ENCODE measurements at places on chromosomes 16 and 17. TPM values are rescaled to one million over a fixed set of nuclear protein-coding genes. Genes with fewer than 3 reads are reported as not detected.

The TBC1D3K gene
- not detected for total RNA-seq

The PSMC3IP gene
- total RNA-seq, result 5.2 TPM

The CCL14 gene
- total RNA-seq, result not detected

The MARVELD3 gene
- not detected for total RNA-seq

The EME1 gene
- total RNA-seq, result 0.59 TPM

The P2RX1 gene
- 4.8 TPM for total RNA-seq

The GRAPL gene
- total RNA-seq, result not detected

The HOXB13 gene
- under 0.01 TPM for total RNA-seq

The CTRL gene
- total RNA-seq, result under 0.01 TPM

The SNX20 gene
- total RNA-seq, result not detected

The HOXB8 gene
- 0.97 TPM for total RNA-seq

The NME1 gene
- total RNA-seq, result 137 TPM

The C17orf58 gene
- total RNA-seq, result 8.1 TPM

The ZCCHC14 gene
- 11.4 TPM for total RNA-seq

The SLX1A gene
- 17.3 TPM for total RNA-seq

The MGAT5B gene
- 0.89 TPM for total RNA-seq

The TMEM100 gene
- 0.23 TPM for total RNA-seq
